ENCODE measurements at places on chromosomes 13 and 19. TPM values are rescaled to one million over a fixed set of nuclear protein-coding genes. Genes with fewer than 3 reads are reported as not detected.
A peak's percentile ranks its signal among the peaks of the same experiment; 100 is the strongest.

DNA sequence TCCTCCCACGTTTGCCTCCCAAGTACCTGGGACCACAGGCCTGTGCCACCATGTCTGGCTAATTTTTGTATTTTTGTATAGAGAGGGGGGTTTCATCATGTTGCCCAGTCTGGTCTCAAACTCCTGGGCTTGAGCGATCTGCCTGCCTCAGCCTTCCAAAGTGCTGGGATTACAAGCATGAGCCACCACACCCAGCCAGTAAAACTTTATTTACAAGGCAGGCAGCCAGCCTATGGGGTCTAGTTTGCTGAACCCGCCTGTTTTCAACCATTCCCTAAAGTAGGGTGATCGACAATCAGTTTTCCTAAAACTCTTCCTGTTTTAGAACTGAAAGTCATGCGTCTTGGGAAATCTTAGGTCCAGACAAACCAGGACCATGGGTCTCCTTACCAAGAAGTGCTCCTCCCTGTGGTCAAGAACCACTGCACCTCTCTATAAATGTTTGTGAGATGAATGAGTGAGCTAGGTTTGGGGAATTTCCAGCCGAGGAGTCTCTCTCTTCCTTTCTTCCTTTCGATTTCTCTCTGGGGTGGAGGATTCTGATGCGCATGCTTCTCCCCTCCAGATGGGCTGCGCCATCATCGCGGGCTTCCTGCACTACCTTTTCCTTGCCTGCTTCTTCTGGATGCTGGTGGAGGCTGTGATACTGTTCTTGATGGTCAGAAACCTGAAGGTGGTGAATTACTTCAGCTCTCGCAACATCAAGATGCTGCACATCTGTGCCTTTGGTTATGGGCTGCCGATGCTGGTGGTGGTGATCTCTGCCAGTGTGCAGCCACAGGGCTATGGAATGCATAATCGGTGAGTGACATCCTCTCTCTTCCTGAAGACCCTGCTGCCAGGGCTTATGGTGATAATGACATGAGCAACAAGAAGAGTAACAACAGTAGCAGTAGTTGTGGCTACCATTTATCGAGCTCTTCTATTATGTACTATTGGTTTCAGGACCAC, 38.7 kb downstream of the ADGRE1 start:
- no peak overlapping the region for H3K4me3 ChIP-seq
- H3K4me1 ChIP-seq, result no peaks in the 10 kb centered on the region
- no peak overlapping the region for H3K27ac ChIP-seq
- H3K27me3 ChIP-seq, result no peaks in the 10 kb centered on the region

DNA sequence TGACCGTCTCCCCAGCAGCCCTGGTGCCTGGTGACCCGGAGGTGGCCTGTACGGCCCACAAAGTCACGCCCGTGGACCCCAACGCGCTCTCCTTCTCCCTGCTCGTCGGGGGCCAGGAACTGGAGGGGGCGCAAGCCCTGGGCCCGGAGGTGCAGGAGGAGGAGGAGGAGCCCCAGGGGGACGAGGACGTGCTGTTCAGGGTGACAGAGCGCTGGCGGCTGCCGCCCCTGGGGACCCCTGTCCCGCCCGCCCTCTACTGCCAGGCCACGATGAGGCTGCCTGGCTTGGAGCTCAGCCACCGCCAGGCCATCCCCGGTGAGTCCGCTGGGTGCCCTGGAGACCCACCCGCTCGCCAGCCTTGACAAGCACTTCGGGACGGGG, 2.2 kb downstream of the MADCAM1 start:
- H3K4me1 ChIP-seq, result no peaks in the 10 kb centered on the region
- H3K36me3 ChIP-seq, result no peaks in the 10 kb centered on the region
- no peak overlapping the region for H3K4me3 ChIP-seq
- no peak overlapping the region for H3K27ac ChIP-seq
- peaks cover 14% of the 10 kb centered on the region for H3K27me3 ChIP-seq

GRCh38 chr13:22110368-22110767, 439.5 kb downstream of the FGF9 start:
- H3K27ac ChIP-seq, result no peak overlapping the region
- H3K4me1 ChIP-seq, result no peaks in the 10 kb centered on the region
- H3K4me3 ChIP-seq, result no peak overlapping the region
- no peaks in the 10 kb centered on the region for H3K27me3 ChIP-seq
- H3K36me3 ChIP-seq, result no peaks in the 10 kb centered on the region
- no peak for DNase-seq

- no peak overlapping the region for H3K4me3 ChIP-seq
- no peak for DNase-seq
- H3K27ac ChIP-seq, result no peak overlapping the region
- no peaks in the 10 kb centered on the region for H3K27me3 ChIP-seq
These were observed 37.2 kb downstream of the METTL21C start for GRCh38 chr13:102657630-102658029.

DNA sequence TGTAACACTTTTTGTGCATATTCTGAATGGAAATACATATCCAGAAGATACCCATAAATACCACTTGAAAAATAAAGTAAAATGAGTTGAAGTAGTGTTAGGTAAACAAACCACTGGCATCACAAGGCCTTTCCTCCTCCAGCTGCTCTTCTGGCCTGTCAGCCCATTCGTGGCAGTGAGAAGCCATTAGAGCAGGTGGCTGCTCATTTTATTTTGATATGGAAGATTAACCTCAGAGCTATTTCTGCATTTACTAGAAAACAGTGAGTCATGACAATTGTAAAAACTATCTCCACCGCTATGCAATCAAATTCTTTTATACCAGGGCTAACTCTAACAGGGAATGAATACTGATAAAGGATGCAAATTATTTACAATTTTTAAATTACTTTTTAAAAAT, 2898.1 kb downstream of the PCDH9 start:
- H3K4me1 ChIP-seq, result no peaks in the 10 kb centered on the region
- no peak overlapping the region for H3K4me3 ChIP-seq
- H3K36me3 ChIP-seq, result no peaks in the 10 kb centered on the region
- no peaks in the 10 kb centered on the region for H3K27me3 ChIP-seq

- no peaks in the 10 kb centered on the region for H3K36me3 ChIP-seq
- no peak overlapping the region for H3K27ac ChIP-seq
- DNase-seq, result no peak
- no peaks in the 10 kb centered on the region for H3K4me1 ChIP-seq
- H3K4me3 ChIP-seq, result no peak overlapping the region
- no peaks in the 10 kb centered on the region for H3K27me3 ChIP-seq
These were observed 12.1 kb upstream of the ANGPTL8 start for GRCh38 chr19:11227195-11227886.

- H3K36me3 ChIP-seq, result peaks cover 5% of the 10 kb centered on the region
- H3K27me3 ChIP-seq, result no peaks in the 10 kb centered on the region
- DNase-seq, result peak; percentile 34
- H3K4me1 ChIP-seq, result no peaks in the 10 kb centered on the region
- no peak overlapping the region for H3K27ac ChIP-seq
- no peak overlapping the region for H3K4me3 ChIP-seq
These were observed 56.8 kb downstream of the SLC7A1 start for GRCh38 chr13:29538652-29539040.

DNA sequence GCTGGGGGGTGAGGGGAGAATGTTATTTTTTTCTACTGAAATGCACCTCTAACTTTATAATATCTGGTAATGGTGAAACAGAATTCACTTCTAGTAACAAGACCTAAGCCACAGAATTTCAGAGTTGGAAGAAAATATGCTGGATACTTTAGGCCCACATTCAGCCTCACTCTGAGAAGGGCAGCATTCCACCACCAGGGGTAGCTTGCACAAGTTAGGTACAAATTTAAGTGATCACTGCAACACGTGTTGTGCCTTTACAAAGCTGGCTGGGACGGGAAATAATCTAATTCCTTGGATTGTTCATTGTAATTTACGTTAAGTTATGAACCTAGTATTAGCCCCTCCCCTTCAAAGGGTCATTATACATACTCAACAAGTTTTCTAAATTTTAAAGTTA, 192.3 kb downstream of the RGCC start:
- no peaks in the 10 kb centered on the region for H3K36me3 ChIP-seq
- peaks cover 4% of the 10 kb centered on the region for H3K4me1 ChIP-seq
- DNase-seq, result peak; percentile 42
- H3K27ac ChIP-seq, result no peak overlapping the region
- H3K4me3 ChIP-seq, result no peak overlapping the region

- H3K4me3 ChIP-seq, result peak overlapping the region; percentile 20
- H3K27ac ChIP-seq, result peak overlapping the region; percentile 78
- DNase-seq, result peak; percentile 96
- H3K4me1 ChIP-seq, result peaks cover 12% of the 10 kb centered on the region
- no peaks in the 10 kb centered on the region for H3K27me3 ChIP-seq
- H3K36me3 ChIP-seq, result peaks cover 18% of the 10 kb centered on the region
These were observed 32.2 kb downstream of the MYO9B start for GRCh38 chr19:17107546-17108452.

DNA sequence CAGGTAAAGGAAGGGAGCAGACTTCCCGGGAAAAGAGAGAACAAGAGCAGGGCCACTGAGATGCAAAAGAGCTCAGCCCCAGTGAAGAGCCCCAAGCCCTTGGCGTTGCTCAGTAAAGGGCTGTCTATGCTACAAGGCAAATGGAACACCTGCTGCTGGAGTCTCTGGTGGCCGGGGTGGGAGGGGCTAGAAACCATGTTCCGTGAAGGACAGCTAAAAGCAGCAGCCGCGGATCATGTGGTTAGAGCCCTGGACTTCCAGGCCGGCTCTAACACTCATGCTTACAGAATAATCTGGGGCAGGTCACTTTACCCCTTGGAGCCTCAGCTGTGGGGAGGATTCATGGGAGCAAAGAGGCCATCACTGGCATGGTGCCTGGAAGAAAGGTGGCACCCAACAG, 17.8 kb downstream of the POU2F2 start:
- H3K4me1 ChIP-seq, result peaks cover 32% of the 10 kb centered on the region
- DNase-seq, result no peak
- H3K4me3 ChIP-seq, result no peak overlapping the region
- no peaks in the 10 kb centered on the region for H3K36me3 ChIP-seq
- no peaks in the 10 kb centered on the region for H3K27me3 ChIP-seq

- H3K27me3 ChIP-seq, result no peaks in the 10 kb centered on the region
- no peaks in the 10 kb centered on the region for H3K36me3 ChIP-seq
- H3K27ac ChIP-seq, result no peak overlapping the region
- no peak overlapping the region for H3K4me3 ChIP-seq
- H3K4me1 ChIP-seq, result no peaks in the 10 kb centered on the region
These were observed 1.5 kb upstream of the N4BP2L1 start for GRCh38 chr13:32429433-32429909.

- peak; percentile 89 for DNase-seq
- no peak overlapping the region for H3K4me3 ChIP-seq
- H3K27ac ChIP-seq, result peak overlapping the region; percentile 55
- H3K27me3 ChIP-seq, result no peaks in the 10 kb centered on the region
- H3K36me3 ChIP-seq, result no peaks in the 10 kb centered on the region
These were observed 50.0 kb upstream of the GPR183 start for GRCh38 chr13:99357131-99357596.

- no peak overlapping the region for H3K27ac ChIP-seq
- no peak overlapping the region for H3K4me3 ChIP-seq
- H3K36me3 ChIP-seq, result peaks cover 10% of the 10 kb centered on the region
- DNase-seq, result peak; percentile 31
These were observed 89.7 kb downstream of the RAB20 start for GRCh38 chr13:110471833-110472162.

DNA sequence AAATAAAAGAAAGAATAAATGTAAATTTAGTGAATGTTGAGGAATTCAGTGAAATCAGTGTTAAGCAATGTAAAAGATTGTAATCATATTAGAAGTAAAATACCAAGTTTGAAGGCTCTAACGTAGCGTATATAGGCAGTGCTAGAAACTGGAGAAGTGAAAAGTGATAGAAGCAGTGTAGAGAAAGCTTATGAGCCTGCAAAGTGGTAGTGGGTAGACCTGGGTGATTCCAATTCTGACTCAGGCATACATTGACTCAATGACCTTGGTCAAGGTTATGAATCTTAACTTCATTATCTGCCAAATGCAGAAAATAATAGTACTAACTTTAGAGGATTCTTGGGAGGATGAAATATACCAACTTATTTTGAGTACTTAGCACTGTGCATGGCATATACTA, 4.1 kb downstream of the SLC10A2 start:
- H3K4me3 ChIP-seq, result no peak overlapping the region
- no peaks in the 10 kb centered on the region for H3K36me3 ChIP-seq
- DNase-seq, result no peak
- H3K27ac ChIP-seq, result no peak overlapping the region

DNA sequence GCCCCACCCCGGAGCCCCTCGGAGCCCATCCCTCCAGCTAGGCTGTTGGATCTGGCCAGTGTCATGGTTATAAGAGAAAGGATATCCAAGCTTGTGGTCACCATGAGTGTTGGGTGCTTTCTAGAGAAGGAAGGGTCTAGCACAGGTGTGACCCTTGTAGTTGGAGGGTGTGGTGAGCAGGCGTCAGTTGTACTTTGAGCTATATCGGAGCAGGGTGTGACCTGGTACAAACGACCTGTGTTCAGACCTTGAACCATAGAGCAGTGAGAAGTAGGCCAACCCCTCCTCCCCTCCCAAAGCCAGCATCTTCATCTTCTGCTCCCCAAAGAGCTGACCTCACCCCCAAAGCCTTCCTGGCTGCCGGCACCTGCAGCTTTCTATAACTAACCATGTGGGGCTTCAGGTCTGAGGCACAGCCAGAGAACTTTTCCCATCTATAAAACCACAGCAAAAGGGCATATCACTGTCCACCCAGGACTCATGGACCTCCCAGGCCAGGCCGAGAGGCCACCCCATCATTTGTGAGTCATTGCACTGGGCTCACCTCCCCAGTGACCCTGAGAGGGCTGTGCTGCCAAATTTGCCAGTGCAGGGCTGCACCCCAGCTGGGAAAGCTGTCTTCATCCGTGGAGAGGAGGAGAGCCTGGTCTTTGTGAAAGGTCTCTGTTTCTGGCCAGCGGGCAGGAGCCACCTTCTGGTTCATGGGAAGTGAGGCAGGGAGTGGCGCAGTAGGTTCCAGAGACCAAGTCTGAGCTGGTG, 14.2 kb downstream of the RAB8A start:
- H3K36me3 ChIP-seq, result peaks cover 27% of the 10 kb centered on the region
- H3K27me3 ChIP-seq, result no peaks in the 10 kb centered on the region
- H3K4me1 ChIP-seq, result peaks cover 2% of the 10 kb centered on the region

GRCh38 chr13:42893214-42893671, 98.8 kb downstream of the EPSTI1 start:
- H3K4me3 ChIP-seq, result no peak overlapping the region
- no peaks in the 10 kb centered on the region for H3K27me3 ChIP-seq
- no peaks in the 10 kb centered on the region for H3K4me1 ChIP-seq

GRCh38 chr19:42961119-42961518, 24.1 kb upstream of the PSG7 start:
- no peaks in the 10 kb centered on the region for H3K36me3 ChIP-seq
- no peak for DNase-seq
- no peaks in the 10 kb centered on the region for H3K27me3 ChIP-seq
- no peak overlapping the region for H3K4me3 ChIP-seq
- no peak overlapping the region for H3K27ac ChIP-seq

GRCh38 chr19:17757125-17757524, 5.8 kb downstream of the FCHO1 start:
- H3K27me3 ChIP-seq, result no peaks in the 10 kb centered on the region
- DNase-seq, result peak; percentile 38
- H3K4me1 ChIP-seq, result no peaks in the 10 kb centered on the region
- H3K27ac ChIP-seq, result no peak overlapping the region
- H3K36me3 ChIP-seq, result no peaks in the 10 kb centered on the region

GRCh38 chr19:14182476-14182875, 23.5 kb downstream of the ADGRL1 start:
- H3K27ac ChIP-seq, result no peak overlapping the region
- no peaks in the 10 kb centered on the region for H3K36me3 ChIP-seq
- H3K4me3 ChIP-seq, result no peak overlapping the region
- H3K27me3 ChIP-seq, result no peaks in the 10 kb centered on the region
- DNase-seq, result no peak
- no peaks in the 10 kb centered on the region for H3K4me1 ChIP-seq

Gene AMER2
- polyA plus RNA-seq, result not detected

Gene IZUMO4
- polyA plus RNA-seq, result 0.56 TPM

Gene PRRG2
- polyA plus RNA-seq, result 0.11 TPM

Gene KL
- polyA plus RNA-seq, result 0.03 TPM

Gene ELF1
- polyA plus RNA-seq, result 41.0 TPM
